ENCODE measurements at places on chromosomes 3 and 15.
A peak's percentile ranks its signal among the peaks of the same experiment; 100 is the strongest.

- no peak for DNase-seq
Observed at GRCh38 chr3:187734841-187735240, 10.4 kb downstream of the BCL6 start.

DNA sequence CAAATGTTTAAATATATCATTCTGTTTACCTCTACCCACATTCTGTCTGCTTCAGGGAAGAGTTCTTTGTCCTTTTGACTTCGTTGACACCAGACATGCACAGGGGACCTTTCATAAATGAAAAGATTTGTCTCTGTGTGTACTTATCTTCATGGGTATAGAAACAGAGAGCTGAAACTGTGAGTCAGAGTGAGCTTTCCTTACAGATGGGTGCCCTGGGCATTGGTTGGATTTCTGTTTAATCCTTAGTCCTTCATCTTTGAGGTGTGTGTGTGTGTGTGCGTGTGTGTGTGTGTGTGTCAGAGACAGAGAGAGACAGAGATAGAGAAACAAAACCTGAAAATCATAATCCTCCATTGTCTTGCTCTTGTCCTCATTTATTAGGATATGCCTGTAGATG is 517.4 kb downstream of the TUSC7 start:
- no peak for DNase-seq

DNA sequence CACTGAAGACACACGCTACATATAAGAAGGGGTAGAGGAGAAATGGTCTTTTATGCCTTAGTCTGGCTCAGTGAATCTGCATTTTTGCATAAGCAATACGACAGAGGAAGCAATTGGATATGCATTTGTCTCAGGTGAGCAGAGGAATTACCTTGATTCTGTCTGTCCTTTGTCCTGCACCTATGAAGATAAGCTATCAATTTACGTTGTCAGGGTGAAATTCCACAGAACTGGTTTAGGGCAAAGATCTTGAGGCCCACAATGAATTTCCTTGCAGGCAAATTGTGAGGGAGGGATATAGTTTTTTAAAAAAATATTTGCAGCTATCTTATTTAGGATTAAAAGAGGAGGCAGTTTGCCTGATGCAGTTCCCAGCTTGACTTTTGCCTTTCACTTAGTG is 31.6 kb upstream of the MASP1 start:
- DNase-seq, result no peak

DNA sequence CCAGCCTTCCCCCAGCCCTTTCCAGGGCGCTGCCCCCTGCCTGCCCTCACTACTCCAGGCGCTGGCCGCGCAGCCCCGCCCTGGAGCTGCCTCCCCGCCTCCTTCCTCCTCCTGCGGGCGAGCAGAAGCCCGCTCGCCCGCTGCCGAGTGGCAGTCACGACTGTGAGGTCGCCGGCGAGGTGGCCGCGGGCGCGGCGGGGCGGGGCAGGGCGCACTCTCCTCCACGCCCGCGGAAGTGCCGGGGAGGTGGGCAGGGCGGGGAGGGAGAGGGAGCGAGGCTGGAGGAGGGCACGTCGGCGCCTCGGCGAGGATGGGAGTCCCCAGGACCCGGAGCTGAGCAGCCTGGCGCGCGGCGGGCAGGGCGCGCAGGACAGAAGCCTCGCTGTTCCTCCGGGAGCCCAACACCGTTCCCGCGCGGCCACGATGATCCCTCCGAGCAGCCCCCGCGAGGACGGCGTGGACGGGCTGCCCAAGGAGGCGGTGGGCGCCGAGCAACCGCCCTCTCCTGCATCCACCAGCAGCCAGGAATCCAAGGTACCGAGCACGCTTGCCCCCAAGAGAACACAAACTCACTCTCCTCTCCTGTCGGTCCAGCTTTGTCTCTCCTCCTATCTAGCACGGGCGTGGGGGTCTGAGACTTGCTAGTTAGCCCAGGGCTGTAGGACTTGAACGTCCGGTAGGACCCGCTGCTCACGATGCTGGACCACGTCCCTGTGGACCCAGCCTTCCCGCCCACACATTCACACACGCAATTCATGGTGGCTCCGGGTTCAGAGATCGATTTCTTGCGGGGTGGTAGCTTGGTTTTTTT is at the start of gene STAC:
STAC (plus strand) TSS at position 284 of the 811 bp plus-strand sequence; CDS start at position 424, 140 bp downstream.
- DNase-seq, result peak; percentile 82

GRCh38 chr3:136490646-136491405 is 240.7 kb downstream of the PCCB start:
- DNase-seq, result no peak

DNA sequence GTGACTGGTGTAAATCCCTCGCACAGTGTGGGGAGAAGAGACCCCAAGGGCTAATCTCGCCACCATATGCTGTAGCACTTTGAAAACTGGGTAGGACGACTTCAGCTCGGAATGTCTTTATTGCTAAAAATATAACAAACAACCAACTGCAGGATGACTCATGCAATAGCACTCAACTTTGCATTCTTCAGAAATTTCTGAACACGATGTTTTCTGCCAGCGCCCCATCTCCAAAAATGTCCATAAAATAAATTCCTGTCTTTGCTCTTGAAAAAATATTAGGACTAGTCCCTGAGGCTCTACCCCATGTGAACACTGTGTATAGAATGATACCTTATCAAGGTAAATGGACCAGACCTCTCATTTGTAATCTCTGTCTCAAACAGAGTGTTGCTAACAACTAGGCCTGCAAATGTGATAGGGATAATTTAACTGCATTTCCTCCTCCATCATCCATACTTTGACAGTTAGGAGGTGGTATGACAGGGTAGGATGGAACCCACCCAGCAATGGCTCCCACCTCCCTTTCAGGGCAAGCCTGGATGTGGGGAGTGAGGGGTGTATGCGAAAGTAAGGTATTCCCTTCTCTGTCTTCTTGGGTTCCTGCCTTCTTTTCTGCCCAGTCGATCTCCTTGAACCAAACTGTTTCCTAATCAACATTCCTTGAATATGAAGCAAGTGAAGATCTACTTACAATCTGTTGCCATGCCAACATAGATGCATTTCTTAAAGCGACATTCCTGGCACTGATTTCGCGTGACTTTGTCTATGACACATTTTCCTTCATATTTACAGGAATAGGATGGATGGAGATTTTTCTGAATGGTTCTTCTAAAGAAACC is 201.1 kb downstream of the NR1D2 start:
- DNase-seq, result peak; percentile 67

GRCh38 chr3:159609625-159610024 is 379.0 kb upstream of the IL12A start:
- no peak for DNase-seq

GRCh38 chr3:37492977-37493471 is 318.6 kb upstream of the LRRFIP2 start:
- no peak for DNase-seq

DNA sequence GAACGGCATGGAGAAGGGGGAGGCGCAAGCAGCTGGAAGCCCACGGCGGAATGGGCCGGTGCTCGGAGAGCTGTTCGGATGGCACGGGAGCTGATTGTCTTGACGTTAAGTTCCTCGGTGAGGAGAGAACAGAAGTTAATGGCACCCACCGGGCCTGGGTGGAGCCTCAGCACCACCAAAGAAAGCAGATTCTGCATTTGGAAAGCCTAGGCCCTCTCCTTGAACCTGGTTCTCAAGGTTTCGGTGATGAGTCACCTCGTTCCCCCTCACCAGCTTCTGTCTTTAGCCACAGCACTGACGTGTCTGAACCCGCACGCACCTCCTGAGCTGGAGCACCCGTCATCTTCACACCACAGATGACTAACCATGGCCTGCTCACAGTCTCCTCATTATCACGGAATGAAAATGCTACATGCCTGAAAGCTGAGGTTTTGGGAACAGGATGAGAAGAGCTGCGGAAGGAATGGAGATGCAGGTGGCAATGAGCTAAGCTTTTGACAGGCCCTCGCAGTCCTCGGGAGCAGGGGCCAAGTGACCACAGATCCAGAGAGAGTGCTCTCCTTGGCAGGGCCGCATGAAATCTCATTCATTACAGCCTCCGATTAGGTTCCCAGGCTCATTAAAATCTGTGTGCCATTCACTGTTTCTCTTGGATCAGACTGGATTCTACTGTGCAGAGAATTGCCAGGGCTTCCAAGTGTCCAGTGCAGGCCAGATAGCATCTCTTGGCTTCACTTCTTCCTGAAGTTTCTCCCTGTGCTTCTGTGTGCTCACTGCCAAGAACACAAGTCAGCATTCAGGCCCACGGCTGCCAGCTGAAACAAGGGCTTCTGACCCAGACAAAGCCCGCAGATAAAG is 96.3 kb upstream of the DLG1 start:
- DNase-seq, result peak; percentile 94

- DNase-seq, result no peak
Observed at GRCh38 chr3:52279596-52279995, 1.1 kb upstream of the WDR82 start.

- no peak for DNase-seq
Observed at GRCh38 chr3:178392511-178392926, 143.7 kb upstream of the KCNMB2 start.

- no peak for DNase-seq
Observed at GRCh38 chr15:101338502-101339057, 43.5 kb upstream of the SNRPA1 start.

GRCh38 chr3:14991818-14992612 is 44.6 kb downstream of the NR2C2 start:
- DNase-seq, result no peak

DNA sequence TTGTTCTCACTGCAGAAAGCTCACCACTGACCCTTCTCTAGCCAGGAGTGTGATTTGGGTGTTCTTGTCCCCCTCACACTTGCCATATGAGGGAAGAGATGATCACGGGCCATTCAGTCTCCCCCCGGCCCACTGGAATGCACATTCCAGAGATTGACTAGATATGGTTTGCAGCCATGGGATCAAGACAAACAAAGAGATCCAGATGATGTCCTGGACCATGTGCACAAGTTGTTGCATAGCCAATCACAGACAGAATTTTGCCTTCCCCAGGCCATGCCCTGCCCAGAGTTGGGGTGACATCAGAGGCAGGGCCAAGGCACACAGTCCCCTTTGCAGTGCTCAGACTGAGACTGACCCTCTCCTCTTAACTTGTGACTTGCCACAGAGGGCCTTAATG is 14.8 kb downstream of the MUC13 start:
- DNase-seq, result no peak

- no peak for DNase-seq
Observed at GRCh38 chr15:87496109-87496508, 760.4 kb downstream of the NTRK3 start.

- DNase-seq, result no peak
Observed at GRCh38 chr3:122469659-122470058, 45.1 kb downstream of the KPNA1 start.

GRCh38 chr3:35986161-35986560 is 346.8 kb downstream of the ARPP21 start:
- no peak for DNase-seq

DNA sequence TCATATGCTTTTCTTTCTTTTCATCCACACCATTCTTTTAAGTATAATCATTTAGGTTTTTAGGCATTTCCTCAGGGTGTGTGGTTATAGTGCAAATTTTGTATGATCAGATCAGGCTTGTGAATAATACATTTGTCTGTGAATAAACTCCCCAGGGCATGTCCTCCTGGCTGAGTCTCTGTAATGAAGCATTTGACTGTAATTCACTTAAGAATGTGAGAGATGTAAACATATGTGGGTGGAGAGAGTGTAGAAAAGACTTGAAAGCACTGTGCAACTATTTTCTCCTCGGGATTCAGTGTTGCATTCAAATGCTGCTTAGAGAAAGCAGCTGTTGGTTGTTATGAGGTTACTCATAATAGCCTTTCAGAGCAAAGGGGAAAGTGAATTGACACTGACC is 996.5 kb downstream of the TUSC7 start:
- no peak for DNase-seq

DNA sequence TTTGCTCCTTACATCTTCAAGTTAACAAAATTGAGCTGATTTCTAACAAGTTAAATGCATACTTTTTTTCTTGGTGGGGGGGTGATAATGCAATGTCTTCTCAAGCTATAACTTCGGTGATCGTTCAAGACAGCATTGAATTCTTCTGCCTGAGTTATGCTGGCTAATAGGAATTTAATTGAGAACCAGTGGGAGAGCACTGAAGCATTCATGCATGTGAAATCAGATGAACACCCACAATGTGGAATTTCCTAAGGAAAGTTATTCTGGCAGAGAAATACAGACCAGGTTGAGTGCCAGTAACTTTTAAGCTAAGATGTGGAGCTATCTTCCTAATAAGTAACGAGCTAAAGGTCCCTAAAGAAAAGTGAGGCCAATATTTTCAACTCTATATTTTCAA is 3.0 kb downstream of the SPATA16 start:
- no peak for DNase-seq

DNA sequence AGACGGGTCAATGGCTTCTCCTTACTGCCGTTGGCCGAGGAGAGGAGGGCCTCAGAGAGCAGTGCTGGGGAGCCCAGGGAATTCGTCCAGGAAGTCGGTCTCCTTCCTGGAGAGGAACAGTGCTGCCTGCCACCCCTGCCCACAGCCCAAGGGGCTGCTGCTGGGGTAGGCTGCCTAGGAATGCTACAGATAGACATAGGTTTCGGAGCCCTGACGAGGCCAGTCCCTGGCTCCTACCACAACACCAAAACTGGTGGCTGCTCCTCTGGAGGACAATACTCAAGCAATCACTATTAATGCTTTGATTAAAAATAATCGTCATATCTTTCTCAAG is 30.5 kb downstream of the ANP32A start:
- DNase-seq, result no peak

DNA sequence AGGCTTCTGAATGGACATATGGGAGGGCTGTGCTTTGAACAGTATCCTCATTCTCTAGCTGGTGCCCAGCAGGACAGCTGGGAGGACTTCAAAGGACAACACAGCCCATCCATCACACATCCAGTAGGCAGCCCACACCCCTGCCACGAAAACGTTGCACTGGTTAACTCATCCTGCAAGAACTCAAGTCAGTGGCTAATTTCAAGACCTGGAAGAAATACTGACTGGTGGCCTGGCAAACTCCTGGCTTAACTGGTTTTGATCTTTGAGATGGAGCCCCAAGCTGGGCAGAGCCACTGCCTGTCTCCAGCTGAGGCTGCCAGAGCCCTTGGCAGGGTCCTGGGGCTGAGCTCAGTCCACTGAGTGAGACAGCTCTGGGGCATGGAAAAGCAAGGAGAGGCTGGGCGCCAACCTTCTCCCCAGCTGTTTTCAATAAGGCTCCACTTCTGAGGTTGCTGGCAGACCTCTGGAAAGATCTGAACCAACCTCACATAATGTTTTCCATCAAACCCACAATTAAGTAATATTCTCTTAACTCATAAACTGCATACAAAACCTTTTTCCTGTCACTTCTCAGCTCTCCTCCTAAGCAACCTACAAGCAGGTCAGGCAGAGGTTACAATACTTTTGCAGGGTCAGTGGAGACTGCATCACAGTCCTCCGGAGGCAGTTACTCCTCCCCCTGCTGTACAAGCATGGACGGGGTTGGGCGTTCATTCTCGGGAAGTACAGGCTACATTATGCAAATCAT is 110.3 kb downstream of the MYLK start:
- no peak for DNase-seq

DNA sequence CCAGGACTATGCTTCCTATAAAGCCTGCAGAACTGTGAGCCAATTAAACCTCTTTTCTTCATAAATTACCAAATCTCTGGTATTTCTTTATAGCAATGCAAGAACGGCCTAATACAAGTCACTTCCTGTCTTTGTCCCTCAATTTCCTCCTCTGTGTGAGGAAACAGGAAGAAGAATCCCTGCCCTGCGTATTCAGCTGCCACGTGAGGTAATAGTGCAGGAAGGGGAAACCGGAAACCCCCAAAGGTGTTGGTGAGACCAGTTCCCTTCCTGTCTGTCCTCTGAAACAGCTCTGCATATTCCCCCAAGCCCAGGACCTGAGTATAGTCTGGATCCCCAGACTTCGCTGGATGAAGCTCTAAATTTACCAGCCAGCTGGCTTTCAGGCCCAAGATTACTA is 18.1 kb upstream of the PTPN23 start:
- DNase-seq, result no peak
